ENCODE measurements at places on chromosomes 16 and 17. TPM values are rescaled to one million over a fixed set of nuclear protein-coding genes. Genes with fewer than 3 reads are reported as not detected.

The BCKDK gene
- total RNA-seq: 45.5 TPM

The AARS1 gene
- 167 TPM for total RNA-seq

DNA sequence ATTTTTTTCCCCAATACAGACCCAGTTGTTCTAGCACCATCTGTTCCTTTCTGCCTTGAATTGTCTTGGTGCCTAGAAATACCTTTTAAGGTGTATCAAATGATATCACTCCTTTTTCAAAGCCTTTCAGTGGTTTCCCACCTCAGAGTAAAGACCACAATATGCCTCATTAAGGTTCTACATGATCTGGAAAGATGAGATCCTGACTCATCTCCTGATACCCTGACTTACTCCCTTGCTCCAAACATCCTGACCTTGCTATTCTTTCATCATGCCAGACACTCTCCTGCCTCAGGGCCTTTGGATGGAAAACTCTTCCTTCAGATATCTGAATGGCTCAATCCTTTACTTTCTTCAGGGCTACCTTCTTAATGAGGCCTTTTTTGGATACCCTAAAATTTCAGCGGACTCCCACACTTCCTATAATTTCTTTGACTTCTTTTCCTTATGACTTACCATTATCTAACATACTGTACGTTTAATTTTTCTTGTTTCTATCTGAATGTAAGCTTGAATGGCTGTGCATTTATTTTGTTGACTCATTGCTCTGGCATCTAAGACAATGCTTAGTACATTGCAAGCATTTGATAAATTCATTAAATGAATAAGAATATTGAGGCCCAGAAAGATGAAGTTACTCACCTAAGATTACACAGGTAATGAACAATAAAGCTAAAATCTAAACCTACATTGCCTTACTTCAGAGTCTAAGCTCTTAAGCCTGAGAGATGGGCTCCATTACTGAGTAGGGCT lies 19.2 kb downstream of the FLOT2 start:
- no peak for DNase-seq

- no peak for DNase-seq
Measured at GRCh38 chr17:206941-207560, 25.6 kb upstream of the DOC2B start.

DNA sequence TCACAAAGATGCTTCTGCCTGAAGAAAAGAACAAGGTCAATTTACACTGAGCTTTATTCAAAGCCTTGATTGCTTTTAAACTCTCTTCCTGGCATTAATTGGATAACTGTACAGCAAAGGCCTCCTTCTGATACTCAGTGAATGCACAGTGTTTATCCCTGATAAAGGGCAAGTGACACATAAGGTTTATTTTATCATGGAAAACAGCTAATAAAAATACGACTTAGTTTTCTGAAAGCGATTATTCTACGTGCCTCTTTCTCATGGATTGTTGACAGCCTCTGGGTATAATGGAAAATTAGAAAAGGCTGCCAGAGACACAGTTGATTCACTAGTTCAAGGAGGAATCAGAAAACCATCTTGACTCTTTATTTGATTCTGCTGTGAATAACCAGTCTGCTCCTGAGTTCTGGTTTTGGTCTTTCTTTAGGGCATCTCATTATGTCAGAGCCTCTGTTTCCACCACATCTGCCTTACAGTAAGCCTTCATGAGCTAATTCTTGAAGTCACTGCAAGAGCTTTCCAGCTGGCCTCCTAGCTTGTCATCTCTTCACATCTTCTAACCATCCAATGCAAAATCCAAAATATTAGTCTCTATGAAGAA lies 212.9 kb downstream of the CNTNAP4 start:
- DNase-seq: no peak

The CHTF18 gene
- 98.3 TPM for total RNA-seq

GRCh38 chr16:89201439-89202377 lies 1.4 kb upstream of the SLC22A31 start:
- peak; percentile 83 for DNase-seq

DNA sequence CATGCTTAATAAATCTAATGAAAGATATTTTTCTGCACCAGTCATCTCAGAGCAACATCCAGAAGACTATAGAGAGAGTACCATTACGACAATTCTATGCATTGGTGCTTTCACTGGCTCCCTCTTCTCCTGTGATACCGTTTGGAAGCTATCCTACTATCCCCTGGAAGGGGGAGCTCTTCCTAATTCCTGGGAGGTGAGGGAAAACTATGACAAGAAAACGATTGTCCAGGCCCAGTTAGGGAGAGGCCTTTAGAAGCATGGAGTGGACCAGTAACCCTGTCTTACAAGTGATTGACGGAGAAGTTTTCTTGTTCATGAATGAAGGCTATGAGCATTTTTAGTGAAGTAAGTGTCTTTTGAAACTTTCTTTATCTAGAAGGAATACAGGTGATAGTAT lies 150.2 kb downstream of the TANC2 start:
- DNase-seq: no peak

The IKZF3 gene
- total RNA-seq: 43.9 TPM

- DNase-seq: no peak
Measured at GRCh38 chr16:58556678-58557077, 41.4 kb downstream of the SETD6 start.

The CHST4 gene
- total RNA-seq: 0.19 TPM

DNA sequence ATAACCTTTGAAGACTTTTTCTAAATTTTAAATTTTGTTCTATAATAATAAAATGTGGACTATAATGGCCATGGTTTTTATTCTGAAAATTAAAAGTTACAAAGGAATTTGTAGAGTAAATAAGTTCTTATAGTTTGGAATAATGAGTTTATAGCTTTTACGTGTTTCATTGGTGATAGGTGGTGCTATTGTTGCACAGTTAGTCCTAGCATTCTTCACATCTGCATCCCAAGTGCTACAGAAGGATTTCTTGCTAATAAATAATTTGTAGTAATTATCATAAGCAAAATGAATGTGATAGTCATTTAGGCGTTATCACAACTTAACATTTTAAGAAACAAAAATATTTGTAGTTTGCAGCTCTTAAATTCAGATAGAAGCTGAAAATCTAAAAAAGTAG lies 67.9 kb downstream of the BCAS3 start:
- DNase-seq: no peak

DNA sequence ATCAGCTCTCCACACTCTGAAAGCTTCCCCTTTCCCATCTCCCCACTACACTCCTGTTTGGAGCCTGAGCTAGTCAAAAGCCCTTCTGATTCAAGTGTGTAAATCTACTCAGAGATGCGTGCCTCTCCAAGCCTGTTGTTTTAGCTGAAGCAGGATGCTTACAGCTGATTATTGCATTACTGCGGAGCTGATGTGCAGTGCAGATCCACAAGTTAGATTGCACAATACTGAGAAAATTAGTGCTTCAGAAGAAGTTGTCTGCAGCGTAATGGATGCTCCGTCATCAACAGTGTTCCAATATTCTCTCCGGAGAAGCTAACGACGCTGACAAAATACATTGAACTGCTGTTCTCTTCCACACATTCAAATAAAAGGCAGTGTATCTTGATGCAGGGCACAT lies 44.8 kb upstream of the NLRP1 start:
- DNase-seq: no peak

DNA sequence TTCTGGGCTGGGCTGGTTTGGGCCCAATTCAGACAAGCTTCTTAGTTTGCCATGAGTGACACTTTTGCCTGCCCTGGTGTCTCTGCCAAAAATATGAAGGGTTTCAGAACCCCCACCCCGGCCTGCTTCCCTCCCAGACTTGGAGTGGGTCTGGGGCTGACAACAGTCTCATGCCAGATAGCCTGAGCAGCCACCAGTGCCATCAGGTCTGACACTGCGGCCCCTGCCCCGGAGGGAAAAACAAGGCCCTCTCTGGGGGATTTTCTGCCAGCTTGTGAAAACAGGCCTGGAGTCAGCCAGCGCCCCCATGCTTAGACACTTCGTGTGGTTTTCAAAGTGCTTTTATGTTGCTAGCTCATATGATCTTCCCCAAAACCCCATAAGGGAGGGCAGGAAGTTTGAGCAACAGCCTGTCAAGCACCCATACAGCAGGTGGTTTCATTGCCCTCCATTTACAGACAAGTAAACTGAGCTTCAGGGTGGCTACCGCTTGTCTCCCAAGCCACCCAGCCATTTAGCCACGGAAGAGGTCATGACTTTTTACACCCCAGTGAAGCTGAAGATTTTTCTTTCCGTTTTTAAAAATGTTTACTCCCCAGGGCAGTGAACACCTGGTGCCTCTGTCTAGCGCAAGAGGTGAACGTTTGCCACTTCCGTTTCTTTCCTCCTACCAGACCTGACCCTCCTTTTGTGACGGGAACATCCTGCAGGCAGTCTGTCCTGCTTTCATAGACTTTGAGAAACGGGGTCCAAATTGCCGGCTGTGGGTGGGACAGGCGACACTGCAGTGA lies 300.6 kb downstream of the SEC14L1 start:
- DNase-seq: peak; percentile 71

GRCh38 chr16:84268291-84269040 lies 26.2 kb upstream of the WFDC1 start:
- DNase-seq: no peak

GRCh38 chr16:23156946-23157460 lies 7.8 kb upstream of the USP31 start:
- no peak for DNase-seq

The HOXB5 gene
- not detected for total RNA-seq

The NATD1 gene
- 1.1 TPM for total RNA-seq

The FASN gene
- 287 TPM for total RNA-seq

The UMOD gene
- not detected for total RNA-seq

The PPP1R1B gene
- total RNA-seq: not detected

GRCh38 chr17:77375917-77376651 lies 235.3 kb downstream of the SEC14L1 start:
- DNase-seq: peak; percentile 79

DNA sequence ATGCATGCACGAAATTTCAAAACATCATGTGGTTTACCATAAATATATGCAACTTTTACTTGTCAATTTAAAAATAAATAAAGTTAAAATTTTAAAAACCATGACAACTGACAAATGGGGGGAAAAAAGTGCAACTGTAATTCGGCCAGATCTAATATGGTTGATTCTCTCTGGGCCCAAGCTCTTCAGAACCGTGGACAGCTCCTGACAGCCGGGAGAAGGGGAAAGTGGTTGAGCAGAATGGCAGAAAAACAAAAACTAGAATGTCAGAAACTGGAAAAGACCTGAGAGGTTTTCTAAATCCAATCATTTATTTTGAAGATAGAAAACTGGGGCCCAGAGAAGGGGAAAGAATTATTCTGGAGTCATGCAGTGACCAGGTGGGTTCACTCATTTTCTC lies 126.6 kb downstream of the TMEM132E start:
- no peak for DNase-seq

GRCh38 chr17:75806822-75807500 lies 22.4 kb downstream of the UNK start:
- DNase-seq: no peak

DNA sequence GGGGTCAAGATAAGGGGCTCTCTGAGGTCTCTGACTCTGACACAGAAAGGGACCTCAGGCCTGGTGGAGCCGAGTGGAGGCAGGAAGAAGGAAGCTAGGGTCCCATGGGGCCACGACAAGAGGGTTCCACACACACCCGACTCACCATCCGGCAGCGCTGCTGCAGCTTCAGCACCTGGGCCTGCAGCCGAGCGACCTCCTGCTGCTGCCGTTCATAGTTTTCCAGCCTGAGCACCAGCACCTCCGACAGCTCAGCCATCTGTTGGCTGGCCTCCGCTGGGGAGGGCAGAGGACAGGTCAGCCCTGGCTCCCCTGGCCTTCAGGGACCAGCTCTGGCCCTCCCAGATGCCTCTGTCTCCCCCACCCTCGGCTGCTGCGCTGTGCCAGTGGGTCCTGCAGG lies 6.4 kb downstream of the HAP1 start:
- no peak for DNase-seq

The TBC1D3I gene
- not detected for total RNA-seq

DNA sequence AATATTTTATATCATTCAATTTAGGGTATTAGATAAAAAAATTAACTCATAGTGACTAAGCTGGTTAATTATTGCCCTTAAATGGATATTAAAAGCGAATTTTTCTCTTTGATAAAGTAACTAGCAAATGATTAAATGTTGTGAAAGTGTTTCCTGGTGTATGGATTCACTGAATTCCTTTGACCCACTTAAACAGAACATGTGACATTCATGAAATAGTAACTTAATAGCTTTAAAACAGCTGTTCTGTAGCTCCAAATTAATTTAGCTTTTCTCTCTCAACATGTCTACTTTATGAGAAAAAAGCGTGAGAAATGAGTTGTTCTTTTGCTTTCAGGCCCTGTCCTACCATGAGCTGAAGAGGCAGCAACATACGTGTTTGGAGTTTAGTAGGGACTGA lies 36.4 kb upstream of the APPBP2 start:
- DNase-seq: no peak

DNA sequence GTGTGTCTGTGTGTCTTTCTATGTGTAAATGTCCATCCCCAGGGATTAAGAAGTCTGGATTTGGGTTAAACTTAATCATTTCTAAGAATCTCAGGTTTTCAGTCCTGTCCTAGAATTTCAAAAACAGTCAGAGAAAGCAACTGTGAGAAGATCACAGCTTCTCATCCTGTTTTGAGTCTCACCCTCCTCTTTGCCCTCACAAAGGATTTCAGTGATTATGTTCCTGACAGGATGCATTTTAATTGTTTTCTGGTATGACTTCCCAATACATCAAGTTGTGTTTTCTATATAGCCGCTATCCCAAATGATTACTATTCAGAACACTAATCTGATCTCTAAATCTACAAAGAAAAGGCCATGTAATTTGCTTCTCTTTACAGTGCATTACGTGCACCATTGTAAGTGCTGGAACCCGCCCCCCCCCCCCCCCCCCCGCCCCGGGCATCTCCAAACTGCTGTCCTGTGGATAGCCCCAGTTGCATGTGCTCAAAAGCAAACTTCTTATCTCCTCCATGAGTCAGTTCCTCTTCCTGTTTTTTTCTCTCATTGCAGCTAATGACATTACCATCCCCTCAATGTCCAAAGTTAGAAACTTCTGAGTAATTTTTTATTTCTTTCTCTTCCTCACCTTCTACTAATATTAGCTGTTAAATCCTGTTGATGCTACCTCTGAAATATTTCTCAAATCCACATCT lies 73.9 kb downstream of the CDH13 start:
- DNase-seq: no peak

DNA sequence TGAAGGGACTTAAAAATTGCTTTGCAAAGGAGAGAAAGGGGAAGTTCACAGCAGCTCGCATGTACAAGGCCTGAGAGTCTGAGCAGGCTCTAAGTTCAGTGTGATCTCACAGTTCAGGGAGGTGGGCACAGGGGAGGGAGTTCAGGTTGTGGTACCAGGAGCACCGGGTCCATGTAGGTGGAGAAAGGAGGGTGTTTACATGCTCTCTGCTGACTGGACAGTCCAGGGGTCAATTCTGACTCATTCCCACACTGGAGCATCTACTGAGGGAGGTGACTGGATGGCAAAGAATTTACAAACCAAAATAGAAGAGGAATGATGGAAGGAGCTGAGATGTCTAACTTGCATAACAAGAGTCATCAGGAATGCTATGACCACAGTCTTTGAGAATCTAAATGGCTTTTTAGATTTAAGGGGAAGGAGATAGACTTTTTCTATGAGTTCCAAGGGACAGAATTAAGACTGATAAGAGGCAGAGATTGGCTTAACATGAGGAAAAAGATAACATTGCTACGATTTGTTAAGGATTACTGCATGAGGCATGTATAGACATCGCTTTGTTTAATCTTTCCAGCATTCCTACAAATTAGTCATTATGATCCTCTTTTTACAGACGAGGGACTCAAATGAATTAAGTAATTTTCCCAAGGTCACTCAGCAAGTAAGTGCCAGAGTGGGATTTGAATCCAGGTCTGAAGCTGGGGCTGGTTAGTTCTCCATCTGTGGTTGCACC lies 29.9 kb downstream of the MIS12 start:
- DNase-seq: no peak

GRCh38 chr16:19284207-19284606 lies 1.3 kb upstream of the CLEC19A start:
- DNase-seq: no peak

The C17orf78 gene
- not detected for total RNA-seq

GRCh38 chr16:24471561-24472350 lies 67.6 kb upstream of the RBBP6 start:
- DNase-seq: no peak

Data from activated naive CD8-positive, alpha-beta T cell treated with anti-CD3 and anti-CD28 coated beads for 36 hours (primary cell).